ENCODE measurements at places on chromosomes 4 and X.

DNA sequence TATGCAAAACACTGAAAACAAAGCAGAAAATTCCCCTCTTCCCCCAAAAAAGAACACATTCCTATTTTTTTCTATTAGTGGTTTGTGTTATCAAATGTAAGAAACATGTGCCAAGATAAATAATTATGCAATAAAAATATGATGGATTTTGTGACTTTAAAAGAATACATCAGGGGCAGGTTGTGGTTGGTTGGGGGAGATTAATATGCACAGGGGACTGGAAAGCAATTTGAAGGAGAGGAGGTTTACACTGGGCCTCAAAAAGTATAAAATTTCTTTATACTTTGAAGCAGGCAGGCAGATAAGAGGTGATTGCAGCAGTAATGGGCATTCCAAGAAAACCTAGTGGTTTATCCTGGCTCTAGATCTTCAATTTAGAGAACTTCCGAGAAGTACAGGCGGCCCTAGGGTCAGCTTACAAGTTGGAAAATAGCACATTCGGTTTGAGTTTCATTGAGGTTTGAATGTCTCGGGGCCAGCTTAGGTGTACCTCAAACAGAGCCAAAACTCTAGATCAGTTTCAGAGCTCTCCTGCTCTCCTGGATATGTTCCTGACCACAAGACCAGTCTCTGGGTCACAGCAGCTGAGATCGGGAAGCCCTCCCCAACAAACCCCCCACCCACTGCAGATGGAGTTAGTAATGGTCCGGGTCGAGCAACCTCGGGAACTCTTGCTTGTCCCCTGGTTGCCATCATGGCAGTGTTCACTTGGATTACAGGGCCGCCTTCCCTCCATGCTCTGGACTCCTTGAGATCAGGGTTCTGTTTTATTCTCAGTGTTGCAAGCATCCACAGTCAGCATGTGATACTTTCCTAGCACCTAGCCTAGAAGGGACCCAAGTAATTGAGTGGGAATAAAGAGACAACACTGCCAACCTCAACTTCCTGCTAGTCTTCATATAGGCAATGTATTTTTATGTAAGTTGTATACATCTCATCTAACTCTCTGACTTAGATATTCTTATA is 112.1 kb upstream of the DDIT4L start:
- no peak for DNase-seq

DNA sequence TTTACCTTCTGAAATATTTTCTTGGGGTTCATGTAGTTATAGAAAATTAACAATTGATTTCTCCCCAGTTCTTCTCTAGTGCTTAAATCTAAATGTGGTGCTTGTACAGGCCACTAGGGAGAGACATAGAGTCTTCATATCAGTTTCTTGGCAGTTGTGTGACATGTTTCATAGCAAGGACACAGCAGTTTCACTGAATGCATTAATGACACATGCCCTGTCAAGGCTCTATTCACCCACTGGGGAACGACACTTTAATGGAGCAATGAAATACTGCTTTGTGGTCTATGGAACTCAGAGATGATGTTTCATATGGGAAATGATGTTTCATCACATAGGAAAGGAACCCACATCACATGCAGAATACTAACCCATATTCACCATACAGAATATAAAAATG is 2.8 kb downstream of the VEGFC start:
- DNase-seq = peak; percentile 57

- peak; percentile 30 for DNase-seq
These were observed 114.4 kb downstream of the GLRA3 start for GRCh38 chr4:174714393-174715211.

DNA sequence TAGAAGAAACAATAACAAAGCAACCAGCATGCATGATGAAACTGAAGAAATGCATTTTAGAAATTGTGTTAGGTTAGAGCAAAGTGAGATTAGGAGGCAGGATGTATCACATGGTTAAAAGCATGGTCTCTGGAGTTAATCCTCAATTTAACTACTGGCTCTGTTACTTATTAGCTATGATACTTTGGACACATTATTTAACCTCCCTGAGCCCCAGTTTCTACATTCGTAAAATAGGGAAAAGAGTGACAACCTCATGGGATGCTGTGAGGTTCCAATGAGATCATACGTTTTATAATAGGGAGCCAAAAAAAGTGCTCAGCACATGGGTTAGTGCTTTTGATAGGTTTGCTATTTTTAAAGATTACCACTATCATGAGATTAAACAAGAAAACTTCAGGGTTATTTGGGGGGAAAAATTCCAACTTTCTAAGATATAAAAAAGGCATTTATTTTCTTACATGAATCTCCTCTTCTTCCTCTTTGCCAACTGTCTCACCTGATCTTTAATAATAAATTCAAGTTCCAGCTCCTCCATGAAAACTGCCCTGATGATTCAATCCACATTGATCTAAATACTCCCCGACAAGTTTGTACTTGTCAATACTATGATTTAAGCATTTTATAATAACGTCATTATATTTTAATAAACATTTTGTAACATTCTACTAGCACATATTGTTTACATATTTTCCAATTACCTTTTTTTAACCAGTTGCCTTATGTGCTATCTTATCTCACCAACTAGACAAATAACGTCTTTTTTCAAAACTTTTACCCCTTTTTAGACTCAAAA is 4.6 kb downstream of the SEC31A start:
- DNase-seq = no peak

- DNase-seq = no peak
These were observed 23.4 kb downstream of the TAB3 start for GRCh38 chrX:30865612-30866011.

- DNase-seq = no peak
These were observed 562.2 kb downstream of the ZIC3 start for GRCh38 chrX:138128027-138128671.

GRCh38 chr4:151197247-151197646 is 79.7 kb upstream of the PRSS48 start:
- no peak for DNase-seq

DNA sequence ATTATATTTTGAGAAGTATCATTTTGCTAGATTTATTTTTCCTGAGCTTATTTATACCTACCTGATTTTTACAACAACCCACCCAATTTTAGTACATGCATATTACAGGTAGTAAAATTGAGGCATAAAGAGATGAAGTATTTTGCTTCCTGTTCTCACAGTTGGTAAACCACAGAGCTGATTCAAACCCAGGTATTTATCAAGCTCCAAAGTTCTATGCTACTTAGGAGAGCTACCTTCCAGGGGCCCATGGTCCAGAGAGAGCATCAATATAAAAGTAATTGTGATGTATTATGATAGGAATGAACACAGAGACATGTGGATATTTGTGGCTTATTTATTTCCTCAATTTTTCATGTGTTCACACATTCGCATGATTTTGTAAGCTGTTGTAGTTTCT is 20.2 kb upstream of the GBA3 start:
- DNase-seq = no peak

DNA sequence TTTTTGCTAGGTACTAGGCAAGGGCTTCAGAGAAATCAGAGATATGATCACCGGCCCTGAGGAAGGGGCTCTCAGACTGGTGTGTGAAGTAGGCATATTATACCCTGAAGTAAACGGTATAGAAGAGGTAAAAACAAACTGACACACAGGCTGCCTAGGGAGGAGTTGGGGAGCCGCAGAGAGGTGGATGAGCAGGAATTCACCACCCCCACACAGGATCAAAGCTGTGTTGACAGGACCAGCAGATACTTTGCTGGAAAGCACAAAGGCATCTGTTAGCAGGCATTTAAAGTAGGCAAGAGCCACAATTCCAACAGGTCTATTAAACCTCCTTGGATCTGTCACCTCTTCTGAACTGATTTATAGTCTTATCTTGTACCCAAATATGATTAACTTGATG is 71.8 kb upstream of the GPR34 start:
- no peak for DNase-seq

DNA sequence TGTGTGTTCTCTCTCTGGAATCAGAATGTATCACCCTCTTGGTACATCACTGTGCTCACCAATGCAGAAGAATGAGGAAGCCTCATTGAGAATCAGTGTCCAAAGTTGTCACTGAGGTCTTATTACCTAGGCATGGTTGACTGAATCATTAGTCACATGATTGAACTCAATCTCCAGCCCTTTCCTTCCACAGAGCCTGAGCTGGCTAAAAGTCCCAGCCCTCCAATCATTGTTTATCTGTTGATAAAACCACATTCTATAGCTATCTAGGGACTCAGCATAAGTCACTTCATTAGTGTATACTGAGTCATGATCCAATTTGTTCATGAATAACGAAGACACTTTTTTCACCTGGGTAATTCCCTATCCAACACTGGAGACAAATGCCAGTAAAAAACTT is 396.8 kb downstream of the TRAM1L1 start:
- no peak for DNase-seq

DNA sequence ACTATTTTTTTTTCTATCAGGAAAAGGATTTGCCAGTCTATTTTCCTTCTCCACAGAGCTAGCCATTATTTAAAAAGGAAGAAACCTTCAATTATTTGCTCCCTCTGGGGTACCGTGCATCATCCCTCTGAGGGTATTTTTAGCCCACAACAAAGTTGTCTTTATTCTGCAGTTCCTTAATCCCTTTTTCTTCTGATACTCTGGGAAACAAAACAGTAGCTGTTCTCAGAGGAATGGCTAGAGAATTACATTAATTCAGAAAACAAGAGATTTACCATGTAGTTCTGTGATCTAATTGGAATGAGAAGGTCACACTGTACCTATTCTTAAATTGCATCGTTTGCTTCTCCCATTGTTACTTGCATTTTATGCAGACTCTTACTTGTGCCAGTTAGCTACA is 1056.7 kb downstream of the STIM2 start:
- no peak for DNase-seq

DNA sequence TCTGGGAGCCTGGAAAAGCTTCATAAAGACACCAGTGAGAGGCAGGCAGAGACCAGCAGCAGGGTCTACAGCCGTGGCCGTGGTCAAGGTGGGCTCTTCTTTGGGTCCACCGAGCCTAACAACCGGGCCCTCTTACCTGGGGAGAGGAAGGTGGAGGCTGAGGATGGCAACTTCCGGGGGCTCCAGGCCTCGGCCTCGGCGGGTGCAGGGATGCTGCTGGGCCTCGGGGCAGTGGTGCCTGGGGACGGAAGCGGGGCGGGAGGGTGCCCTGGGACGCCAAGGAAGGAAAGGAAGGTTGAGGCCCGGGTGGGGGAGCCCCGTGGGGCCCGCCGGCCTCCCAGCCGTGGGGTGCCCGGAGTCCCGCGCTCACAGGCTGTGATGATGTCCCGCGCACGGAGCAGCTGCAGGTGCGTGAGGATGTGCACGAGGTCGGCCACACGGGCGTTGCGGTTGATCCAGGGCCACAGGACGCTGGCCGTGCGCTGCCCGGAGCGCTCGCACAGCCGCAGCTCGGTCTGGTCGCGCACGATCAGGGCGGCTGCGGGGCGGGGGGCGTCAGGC is 561 bp downstream of the IRAK1 start:
- DNase-seq = no peak

DNA sequence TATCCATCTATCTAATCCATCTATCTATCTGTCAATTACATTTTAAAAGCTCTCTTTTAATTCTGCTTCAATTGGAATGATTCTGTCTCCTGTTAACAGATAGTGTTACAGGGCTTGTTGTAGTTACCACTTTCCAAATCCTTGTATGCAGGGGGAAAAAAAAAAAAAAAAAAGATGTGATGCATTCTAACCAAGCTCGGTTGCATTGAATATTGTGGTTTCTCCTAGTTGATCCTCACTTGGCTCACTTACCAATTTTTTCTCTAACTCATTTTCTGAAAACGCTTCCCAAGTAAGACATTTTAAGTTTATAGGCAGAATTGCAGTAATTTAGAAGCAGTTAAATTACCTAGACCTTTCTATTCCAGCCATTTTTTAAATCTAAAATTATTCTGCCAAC is 327.9 kb upstream of the PITX2 start:
- DNase-seq = no peak

DNA sequence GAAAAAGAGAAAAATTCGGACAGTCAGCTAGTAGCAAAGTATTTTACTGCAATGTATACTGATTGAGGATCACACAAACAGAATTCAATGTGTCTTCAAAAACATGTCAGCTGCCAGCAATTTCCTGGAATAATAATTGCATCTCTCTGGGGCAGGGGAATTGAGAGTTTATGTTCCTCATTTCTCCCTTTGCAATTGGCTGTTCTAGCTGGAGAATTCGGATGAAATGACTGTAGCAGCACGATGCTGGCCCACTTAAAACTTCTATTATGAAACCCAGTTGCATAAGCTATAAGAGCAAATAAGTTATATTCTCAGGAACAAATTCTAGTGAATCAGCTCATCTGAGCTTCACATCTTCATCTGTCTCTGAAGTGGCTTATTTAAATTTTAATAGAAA is 99.9 kb upstream of the CPEB2 start:
- DNase-seq = no peak

- no peak for DNase-seq
These were observed 11.6 kb downstream of the ARSF start for GRCh38 chrX:3052860-3053259.

GRCh38 chr4:182604161-182604622 is 313.0 kb downstream of the DCTD start:
- DNase-seq = no peak

DNA sequence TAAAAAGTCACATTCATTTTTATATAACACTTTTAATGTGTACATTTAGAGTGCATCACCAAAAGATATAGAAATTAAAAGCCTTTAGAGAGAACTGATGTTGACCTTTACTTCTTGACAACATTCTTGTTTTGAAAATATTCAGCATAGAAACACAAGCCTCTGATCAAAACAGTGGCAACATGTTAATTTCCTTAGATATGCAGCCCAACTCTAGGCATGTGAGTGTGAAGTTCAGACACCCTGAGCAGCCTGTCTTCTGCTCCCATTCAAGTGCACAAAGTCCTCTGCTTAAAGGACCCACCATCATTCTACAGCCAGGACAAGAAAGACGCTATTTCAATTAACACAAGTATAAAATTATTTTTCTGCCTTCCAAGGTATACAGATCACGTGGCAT is 60.0 kb downstream of the PPP3CA start:
- DNase-seq = no peak

GRCh38 chr4:11042760-11043159 is 358.2 kb upstream of the CLNK start:
- no peak for DNase-seq

- DNase-seq = no peak
These were observed 150.3 kb upstream of the FAM9B start for GRCh38 chrX:9184211-9184610.

DNA sequence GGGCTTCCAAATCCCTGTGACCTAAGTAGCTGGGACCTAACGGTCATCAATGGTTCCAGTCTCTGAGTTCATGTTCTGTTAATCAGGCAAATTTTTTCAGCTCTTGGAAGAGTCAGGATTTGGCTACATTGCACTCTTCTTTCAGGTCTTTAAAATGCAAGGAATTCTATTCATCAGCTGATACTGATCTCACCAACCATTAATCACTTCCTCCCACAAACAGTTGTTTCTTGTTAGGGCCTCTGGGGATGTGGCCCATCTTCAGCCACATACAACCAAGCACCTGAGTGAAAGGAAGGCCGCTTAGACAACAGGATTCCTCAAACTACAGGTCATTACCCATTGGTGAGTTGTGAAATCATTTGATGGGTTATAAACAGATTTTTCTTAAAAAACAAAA is 71.7 kb downstream of the FANCB start:
- DNase-seq = no peak

GRCh38 chrX:21691512-21692018 is 33.4 kb upstream of the KLHL34 start:
- DNase-seq = no peak

All from kidney glomerular epithelial cell (primary cell).